ENCODE measurements at places on chromosomes 16 and 17.

DNA sequence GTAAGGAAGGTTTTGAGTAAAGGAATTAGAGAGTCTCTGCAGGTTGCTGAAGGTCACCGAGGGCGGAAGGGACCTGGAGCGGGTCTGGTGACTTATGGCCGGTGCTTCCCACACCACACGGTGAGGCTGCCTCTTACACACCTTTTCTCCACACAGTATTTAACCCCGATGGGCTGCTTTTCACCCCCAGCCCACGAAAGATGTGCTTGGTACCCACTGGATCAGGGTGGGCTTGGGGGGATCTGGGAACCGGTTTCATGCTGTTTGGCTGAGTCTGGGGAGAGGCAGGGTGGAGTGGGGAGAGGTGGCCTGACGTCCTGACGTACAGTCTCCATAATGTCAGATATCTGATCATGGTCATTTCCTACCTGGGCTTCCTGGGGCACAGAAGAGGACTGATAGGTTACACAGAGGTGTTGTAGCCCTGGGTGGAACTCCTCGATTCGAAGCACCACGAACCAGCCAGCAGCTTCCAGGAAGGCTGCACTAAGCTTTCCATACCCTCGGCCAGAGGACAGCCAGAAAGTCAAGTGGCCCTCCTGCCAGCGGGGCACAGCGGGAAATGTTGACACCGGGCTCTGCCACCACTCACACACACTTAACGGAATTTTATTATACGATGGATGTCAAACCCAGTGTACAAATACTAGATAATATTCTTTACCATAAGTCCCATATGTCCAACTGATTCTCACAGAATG lies 34.0 kb downstream of the OR1D5 start:
- no peak for DNase-seq

DNA sequence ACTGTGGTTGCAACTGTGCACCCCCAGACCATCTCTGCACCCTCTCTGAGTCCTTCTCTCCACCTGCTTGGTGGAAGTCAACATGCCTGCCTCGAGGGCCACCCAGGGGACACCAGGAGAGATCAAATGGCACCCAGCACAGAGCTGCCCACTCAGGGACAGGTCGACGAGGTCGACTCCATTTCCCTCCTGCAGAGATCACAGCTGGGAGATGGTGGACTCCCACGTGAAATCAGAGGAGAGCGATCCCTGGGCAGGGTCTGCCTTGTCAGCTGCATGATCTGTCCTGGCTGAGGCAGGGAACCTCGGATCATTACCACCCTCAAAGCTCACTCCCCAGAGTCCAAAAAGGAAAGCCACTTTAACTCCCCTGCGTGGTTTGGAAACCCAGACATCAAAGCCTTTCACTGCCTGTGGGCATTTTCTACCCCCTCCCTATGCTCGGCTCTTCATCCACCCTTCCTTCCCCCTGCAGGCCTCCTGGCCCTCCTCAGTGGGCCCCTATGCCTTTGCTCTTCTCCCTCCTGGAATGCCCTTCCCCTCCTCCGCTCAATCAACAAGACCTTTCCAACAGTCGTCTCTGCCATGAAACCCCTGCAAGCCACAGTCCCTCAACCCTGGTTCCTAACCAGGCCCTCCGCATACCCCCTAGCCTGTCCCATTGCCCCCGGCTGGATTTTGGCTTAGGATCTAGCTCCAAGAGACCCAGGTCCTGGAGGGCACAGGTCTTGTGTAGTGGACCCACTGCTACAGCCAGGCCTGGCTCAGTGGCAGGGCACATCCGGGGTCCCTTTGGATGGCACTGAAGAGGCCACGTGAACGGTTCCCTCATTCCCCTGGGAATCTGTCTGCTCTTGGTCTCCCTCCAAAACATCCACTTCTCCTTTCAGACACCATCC lies 103.8 kb upstream of the RPL38 start:
- DNase-seq: no peak

- no peak for DNase-seq
Observed at GRCh38 chr16:86541560-86541959, 13.5 kb downstream of the MTHFSD start.

DNA sequence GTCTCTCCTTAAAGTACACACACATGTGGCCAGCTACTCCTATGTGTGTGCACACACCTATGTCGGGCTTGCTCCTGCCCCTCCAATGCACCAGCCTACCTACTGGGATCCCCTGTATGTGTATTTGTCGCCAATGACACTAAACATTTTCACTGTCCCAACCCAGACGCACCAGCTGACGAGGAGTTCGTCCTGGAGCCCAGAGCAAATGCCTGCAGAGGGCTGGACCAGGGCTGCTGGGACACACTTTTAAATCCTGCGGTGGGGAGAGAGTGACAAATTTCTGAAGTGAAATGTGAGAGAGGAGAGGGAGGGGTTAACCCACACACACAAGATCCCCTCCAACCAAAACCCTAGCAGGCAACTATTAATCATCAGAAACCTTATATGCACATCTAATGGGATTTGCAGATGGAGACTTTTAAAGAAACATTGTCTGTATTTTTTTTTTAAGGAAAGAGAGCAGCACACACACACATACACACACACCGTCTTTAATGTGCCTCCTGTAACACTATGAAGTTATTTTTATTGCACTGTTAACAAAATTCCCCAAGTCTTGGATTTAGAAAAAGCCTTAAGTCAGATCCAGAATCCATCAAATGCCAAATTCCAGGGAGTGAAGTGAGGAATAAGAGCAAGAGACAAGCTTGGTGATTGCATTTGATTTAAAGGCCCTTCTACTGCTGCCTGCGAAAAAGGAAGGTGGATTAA lies at the start of gene MEOX1:
TSS of gene MEOX1 (minus strand) at position 224 of the 714 bp plus-strand sequence. CDS start 388 bp downstream, outside the sequence.
- DNase-seq: no peak

- DNase-seq: peak; percentile 57
Observed at GRCh38 chr16:68760671-68761275, 23.7 kb downstream of the CDH1 start.

GRCh38 chr16:79757968-79758367 lies 157.4 kb upstream of the MAF start:
- DNase-seq: no peak

DNA sequence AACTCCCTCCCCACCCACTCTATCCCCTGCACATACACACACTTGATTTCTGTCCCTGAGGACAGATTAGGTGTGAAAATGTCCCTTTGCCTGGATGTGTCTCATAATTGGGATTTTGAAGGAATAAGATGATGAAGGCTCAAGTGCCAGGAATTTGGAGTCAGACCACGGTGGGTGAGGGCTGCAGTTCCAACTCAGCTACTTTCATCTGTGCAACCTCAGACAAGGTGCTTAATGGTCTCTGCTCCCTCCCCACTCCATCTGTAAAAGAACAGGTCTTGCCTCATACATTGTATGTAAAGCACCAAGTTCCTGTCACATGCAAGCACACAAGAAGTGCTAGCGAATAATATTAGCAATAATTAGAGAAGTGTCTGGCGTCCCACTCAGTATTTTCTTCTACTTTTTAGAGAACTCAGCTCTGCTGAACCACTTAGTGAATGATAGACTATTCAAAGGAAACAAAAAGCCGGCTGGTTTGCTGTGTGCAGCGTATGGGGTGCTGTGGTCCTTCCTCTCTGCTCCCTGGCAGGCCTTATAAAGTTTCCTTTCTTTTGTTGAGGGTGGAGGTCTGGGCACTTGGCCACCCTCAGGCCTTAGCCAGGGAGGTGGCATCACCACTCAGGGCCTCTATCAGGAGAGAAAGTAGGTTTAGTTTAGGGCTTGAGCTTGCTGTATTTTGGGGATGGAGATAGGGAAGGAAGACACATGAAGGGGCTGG lies 6.4 kb downstream of the TBX4 start:
- DNase-seq: no peak

DNA sequence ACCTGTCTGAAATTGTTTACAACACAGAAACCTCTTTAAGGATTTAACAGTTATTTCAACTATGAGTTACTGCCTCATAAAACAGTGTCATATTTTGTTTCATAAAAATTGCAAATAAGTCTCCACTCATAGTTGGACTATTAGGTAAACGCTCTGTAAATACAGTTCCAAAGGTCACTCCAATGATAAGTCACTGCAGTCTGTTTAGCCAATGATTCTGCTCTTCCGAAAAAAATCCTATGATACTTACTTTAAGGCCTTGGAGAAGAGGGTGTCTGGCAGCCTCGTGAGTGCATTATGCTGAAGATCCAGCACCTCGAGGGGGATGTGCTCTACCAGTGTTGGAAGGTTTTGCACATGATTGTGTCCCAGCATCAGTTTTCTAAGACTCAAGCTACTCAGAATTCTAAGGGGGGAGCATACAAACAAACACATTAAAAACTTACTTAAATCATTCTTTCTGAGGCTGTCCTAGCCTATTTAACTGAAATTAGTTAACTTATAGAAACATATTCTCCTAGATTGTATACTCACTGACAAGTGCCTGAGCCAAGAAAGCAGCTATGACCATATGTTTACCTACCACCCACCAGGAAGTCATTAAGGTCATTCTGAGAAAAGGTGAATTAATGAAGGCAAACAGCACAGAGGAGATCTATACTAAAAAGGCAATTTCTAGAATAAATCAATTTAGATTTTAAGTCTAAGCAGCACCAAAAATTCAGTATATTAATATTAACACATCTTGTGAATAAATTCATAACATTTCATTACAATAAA lies 41.1 kb downstream of the MARVELD3 start:
- DNase-seq: no peak

DNA sequence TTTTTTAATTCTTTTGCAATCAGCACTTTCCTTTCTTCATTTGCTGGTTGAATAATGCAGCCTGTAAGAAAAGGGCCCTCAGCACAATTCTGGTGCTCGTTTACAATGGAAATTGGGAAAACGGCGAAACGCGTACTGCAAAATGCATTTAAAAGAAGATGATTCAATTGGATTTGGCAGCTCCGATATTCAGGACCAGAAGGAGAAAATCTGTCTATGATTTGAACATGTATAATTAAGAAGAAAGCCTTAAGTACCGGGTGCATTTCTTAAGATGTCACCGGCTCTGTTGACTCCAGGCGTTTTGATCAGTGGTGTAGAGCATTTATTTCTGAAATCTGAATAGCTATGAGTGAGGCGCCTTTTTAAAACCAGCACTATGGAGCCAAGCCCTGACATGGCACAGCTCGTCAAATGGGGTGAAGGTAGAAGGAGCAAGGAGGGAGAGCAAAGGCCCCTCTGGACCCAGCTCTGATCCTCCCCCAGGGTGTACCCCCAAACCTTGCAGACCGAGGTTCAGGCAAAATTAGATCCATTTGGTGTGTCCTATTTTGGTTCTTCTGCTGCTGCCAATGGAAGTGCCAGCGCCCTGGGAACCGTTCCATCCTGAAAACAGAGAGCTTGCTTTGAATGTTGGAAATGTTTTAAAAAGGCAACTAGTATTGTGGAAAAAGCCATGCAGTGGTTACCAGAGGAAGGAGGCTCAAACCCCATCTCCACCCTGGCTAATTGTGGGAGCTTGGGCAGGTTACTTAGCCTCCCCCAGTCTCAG lies 161.4 kb upstream of the RPL38 start:
- no peak for DNase-seq

- DNase-seq: no peak
Observed at GRCh38 chr17:1137465-1137894, 42.3 kb downstream of the ABR start.

GRCh38 chr17:79174905-79175856 lies 100.6 kb downstream of the ENGASE start:
- peak; percentile 33 for DNase-seq

DNA sequence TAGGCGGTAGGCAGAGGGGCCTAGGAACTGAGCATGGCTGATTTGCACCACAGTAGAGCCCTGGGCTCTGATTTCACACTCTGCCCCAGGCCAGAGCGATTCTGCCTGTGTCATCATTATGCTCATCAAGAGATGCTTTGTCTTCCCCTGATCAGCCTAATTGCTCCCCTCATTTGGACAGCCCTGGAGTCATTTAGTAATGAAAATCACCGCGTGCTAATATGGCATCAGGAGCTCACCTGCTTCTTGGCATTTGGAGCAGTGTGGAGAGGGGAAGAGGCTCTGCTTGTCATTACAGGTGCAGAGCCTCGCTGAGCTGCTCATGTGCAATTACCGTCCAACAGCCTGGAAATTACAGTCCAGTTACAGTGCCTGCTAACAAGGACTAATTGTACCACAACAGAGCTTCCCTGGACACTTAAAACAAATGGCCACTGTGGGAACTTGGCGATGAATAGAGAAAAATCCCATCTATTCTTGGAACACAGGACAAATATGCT lies 157.1 kb upstream of the WSCD1 start:
- no peak for DNase-seq

- no peak for DNase-seq
Observed at GRCh38 chr17:75757086-75757681, 7.8 kb downstream of the GALK1 start.

GRCh38 chr16:58118801-58119508 lies 10.2 kb downstream of the CFAP20 start:
- no peak for DNase-seq

GRCh38 chr17:65294181-65294719 lies 157.1 kb downstream of the RGS9 start:
- peak; percentile 37 for DNase-seq

GRCh38 chr17:59914274-59914854 lies 21.4 kb downstream of the RPS6KB1 start:
- no peak for DNase-seq

GRCh38 chr17:29168079-29168758 lies 12.0 kb downstream of the MYO18A start:
- no peak for DNase-seq

GRCh38 chr17:19317359-19318095 lies 45.0 kb downstream of the B9D1 start:
- peak; percentile 95 for DNase-seq

GRCh38 chr17:34847938-34848337 lies 113.3 kb downstream of the CCT6B start:
- no peak for DNase-seq

GRCh38 chr16:67539691-67540635 lies 11.3 kb downstream of the RIPOR1 start:
- no peak for DNase-seq

DNA sequence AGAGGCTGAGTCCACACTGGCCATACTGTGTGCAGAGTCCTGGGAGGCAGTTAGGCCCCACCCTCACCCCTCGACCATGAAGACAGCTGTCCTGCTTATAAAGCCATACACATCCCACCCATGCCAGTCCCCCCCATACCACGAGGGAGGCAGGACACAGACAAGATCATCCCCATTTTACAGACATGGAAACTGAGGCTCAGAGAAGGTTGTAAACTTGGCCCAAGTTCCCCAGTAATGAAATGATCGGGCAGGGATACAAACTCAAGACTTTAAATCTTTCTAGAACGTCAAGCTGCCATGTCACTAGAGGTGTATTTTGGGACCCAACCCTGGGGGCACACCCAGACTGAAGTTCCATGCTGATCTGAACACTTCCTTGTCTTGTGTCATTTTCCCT lies 16.5 kb downstream of the HID1 start:
- no peak for DNase-seq
